K562 (cell line): ENCODE measurements at places on chromosomes 11 and 22. TPM values are rescaled to one million over a fixed set of nuclear protein-coding genes. Genes with fewer than 3 reads are reported as not detected.

The PPP6R3 gene
- 90.3 and 91.2 TPM in 2 replicates for total RNA-seq

The KRTAP5-7 gene
- not detected in 2 replicates for total RNA-seq

The RGL4 gene
- total RNA-seq = not detected in 2 replicates

The LRRC32 gene
- total RNA-seq = 0.20 and 0.31 TPM in 2 replicates

The CDC42BPG gene
- total RNA-seq = 7.4 and 8.8 TPM in 2 replicates

The IRAG1 gene
- 0.22 and 0.27 TPM in 2 replicates for total RNA-seq

The SNX15 gene
- total RNA-seq = 21.3 and 27.8 TPM in 2 replicates

The B3GAT1 gene
- total RNA-seq = 0.42 and 0.53 TPM in 2 replicates

The OLFML1 gene
- not detected in 2 replicates for total RNA-seq

The MS4A6A gene
- 1.7 and 3.4 TPM in 2 replicates for total RNA-seq

The CARNS1 gene
- 0.07 and 0.13 TPM in 2 replicates for total RNA-seq
